Esophagus squamous epithelium (tissue), 5 donors: ENCODE measurements at places on chromosomes 4 and X. TPM values are rescaled to one million over a fixed set of nuclear protein-coding genes. Genes with fewer than 3 reads are reported as not detected.

Gene GPR173
- total RNA-seq = 0.57 TPM

Gene CCDC158
- not detected for total RNA-seq

Gene TECRL
- total RNA-seq = not detected

Gene TMEM35A
- 1.1 TPM for total RNA-seq

Gene NLRP2B
- not detected for total RNA-seq

Gene CXCL1
- total RNA-seq = 152 TPM

Gene TAF9B
- 21.1 TPM for total RNA-seq

Gene PNMA6F
- total RNA-seq = not detected

Gene SYTL5
- total RNA-seq = 0.76 TPM
